ENCODE measurements at places on chromosomes 2 and 18.

GRCh38 chr18:519019-519879 lies 18.7 kb upstream of the COLEC12 start:
- no peak for DNase-seq

- no peak for DNase-seq
Observed at GRCh38 chr2:164510895-164511294, 110.4 kb downstream of the GRB14 start.

DNA sequence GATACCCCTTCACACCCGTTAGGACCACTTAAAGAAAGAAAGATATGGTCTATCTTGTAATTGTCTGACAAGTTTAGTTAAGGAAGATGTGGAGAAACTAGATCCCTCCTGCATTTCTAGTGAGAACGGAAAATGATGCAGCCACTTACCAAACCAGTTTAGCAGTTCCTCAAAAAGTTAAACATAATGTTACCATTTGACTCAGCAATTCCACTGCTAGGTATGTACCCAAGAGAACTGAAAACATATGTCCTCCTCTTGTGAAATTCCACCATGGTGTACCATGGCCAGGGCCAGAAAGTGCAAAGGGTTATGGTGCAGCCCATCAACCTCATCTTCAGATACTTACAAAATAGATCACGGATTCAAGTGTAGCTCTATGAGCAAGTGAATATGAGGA lies 79.0 kb upstream of the ID2 start:
- DNase-seq, result peak; percentile 11

DNA sequence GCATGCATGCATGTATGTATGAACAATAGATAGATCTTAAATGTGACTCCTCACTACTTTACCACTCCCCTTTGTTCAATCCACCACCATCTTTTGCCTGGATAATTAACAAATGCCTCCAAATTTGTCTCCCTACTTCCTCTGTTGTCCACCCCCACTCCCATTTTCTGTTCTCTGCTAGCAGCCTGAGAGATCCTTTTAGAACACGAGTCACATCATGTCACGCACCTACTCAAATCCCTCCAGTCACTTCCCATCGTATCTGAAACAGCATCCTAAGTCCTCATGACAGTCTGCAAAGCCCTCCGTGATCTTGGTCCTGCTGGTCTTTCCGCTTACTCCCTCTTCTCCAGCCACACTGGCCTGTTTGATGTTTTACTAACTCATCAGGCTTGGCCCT lies 527.3 kb downstream of the EPHA4 start:
- no peak for DNase-seq

GRCh38 chr18:28650860-28651259 lies 473.9 kb upstream of the CDH2 start:
- no peak for DNase-seq

DNA sequence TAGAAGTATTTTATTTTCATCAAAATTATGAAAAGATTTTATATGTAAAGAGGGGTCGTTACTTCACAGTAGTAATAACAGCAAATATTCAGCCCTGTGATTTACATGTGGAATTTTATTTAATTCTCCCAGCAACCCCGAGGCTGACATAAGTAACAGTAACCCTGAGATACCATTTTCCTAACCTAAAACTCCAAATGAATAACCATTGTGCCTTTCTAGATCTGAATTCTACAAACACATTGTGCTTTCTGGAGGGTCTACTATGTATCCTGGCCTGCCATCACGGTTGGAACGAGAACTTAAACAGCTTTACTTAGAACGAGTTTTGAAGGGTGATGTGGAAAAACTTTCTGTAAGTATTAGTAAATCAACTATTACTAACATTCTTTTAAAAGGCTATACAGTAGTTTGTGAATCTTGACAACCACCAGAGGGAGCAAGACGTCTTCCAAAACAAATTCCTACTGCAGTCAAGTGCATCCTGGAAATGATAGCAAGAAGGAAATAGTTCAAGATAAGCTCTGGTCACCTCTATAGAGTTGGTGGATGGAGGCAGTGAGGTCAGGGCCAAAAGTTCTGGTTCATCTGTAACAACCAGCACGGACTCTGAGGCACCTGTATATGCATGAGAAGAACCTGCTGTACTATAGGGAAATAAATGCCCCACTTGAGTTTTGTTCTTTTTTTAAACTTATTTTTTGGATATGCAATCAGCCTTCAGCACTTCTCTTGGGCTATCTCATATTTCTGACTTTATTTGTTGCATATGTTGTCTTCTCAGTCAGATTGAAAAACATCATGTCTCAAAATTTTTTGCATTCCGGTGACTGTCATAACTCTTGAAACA lies 37.4 kb downstream of the ACTR2 start:
- DNase-seq, result no peak

- DNase-seq, result no peak
Observed at GRCh38 chr2:40436093-40436475, 15.8 kb downstream of the SLC8A1 start.

DNA sequence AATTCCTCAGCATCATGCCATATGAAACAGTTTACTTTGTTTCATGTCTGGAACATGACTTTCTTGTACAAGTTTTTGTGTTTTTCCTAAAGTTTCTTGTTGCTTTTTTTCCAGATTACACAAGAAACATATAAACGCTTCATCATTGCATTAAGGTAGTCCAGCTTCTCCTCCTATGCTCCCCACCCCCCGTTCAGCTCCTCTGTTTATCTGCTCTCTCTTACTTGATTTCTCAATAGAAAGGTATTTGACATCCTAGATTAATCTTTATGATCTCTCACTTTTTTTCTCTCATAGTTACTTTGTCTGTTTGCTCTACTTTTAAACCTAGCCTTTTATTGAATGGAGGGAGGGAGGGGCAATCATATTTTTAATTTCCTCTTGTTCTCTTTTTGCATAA lies 25.4 kb downstream of the SLC40A1 start:
- DNase-seq, result no peak

DNA sequence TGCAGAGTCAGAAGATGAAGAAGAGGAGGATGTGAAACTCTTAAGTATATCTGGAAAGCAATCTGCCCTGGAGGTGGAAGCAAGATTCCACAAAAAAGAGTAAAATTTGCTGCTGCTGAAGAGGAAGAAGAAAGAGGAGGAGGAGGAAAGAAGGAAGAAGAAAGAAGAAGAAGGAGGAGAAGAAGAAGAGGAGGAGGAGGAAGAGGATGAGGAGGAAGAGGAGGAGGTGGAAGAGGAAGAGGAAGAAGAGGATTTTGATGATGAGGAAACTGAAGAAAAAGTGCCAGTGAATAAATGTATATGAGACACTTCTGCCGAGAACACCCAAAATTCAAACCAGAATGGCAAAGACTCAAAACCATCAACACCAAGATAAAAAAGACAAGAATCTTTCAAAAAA lies 20.9 kb upstream of the TAF4B start:
- no peak for DNase-seq

DNA sequence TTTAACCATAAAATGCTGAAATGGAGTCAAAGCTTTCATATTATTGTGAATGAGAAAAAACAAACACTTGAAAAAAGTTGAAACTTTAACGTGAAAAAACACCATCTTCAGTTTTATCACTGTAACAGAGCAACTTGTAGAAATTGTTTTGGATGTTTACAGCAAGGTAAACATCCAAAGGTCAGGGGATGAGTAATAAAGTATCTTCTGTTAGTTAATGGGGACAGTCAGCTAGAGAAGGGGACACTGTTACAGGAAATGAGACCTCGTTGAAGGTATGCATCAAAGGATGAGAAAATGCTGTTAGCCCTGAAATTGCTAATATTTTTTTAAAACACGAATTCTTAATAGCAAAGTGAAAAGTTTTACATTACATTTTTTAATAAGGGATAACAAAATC lies 2.9 kb downstream of the RHBDD1 start:
- no peak for DNase-seq

- DNase-seq, result no peak
Observed at GRCh38 chr2:122422384-122422991, 667.0 kb downstream of the TSN start.

GRCh38 chr2:102258386-102259074 lies 52.8 kb upstream of the IL1RL1 start:
- no peak for DNase-seq
